ENCODE measurements at places on chromosomes 1 and 21. TPM values are rescaled to one million over a fixed set of nuclear protein-coding genes. Genes with fewer than 3 reads are reported as not detected.

GRCh38 chr1:48853006-48853405 lies 76.3 kb upstream of the BEND5 start:
- no peak for DNase-seq

DNA sequence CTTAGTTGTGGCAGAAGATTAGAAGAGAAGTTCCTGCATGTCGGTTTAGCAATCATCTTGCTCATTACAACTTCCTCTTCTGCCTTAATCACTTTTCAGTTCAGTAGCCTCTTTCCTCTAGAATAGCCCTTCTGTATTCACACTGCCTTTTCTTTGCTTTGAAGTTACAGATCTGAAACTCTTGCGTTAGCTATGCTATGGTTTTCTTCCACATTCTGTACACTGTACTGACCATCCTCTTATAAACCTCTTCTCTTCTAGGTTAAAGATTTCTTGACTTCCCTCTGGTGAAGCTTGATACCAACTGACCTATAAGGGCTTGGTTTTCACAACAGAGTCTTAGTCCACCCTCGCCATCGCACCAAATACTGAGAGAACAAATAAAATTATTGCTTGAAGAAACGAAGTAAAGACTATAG lies 35.0 kb downstream of the C21orf91 start:
- no peak for DNase-seq

DNA sequence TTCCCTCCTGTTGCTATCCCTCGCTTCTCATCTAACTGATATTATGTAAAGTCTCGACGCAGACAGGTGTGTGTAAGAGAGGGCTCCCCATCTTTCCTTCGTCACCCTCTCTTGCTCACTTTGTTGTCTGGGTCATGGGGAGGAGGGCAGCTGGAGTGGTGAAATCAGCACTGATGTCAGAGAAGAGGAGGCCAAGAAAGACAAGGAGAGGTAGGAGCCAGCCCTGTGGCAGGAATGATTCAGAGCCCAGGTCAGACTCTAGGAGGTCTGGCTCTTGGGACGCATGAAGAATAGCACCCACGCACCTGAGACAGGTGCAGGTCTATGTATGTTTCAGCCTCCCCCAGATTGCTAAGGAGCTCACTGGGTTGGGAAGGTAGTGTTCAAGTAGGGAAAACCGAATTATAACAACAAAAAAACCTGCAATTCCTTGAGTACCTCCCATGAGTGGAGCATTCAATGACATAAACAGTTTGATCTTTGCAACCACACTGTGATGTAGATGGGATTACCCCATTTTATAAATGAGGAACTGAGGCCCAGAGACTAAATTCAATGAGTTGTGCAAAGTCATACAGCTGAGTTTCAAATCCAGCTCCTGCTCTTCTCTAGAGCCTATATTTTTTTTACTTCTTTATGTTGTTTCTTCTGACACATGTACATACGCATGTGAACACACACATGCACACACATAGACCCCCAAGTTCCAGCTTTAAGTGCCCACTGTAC lies 10.4 kb downstream of the NUAK2 start:
- DNase-seq, result no peak

- DNase-seq, result no peak
Measured at GRCh38 chr1:226985839-226986463, 45.9 kb downstream of the COQ8A start.

GRCh38 chr1:226046240-226046639 lies 16.3 kb upstream of the H3-3A start:
- no peak for DNase-seq

Gene DNAH14
- 15.3 TPM for polyA plus RNA-seq

Gene DONSON
- polyA plus RNA-seq, result 36.4 TPM

Gene TNFRSF14
- 24.3 TPM for polyA plus RNA-seq

Gene FGR
- polyA plus RNA-seq, result 1.4 TPM

Gene KRTAP7-1
- not detected for polyA plus RNA-seq
